ENCODE measurements at places on chromosomes 4 and X. TPM values are rescaled to one million over a fixed set of nuclear protein-coding genes. Genes with fewer than 3 reads are reported as not detected.

The CXCL8 gene
- total RNA-seq: 1,559 TPM

The DCUN1D4 gene
- total RNA-seq: 39.8 TPM

The NR0B1 gene
- total RNA-seq: 90.0 TPM

The ITM2A gene
- 0.43 TPM for total RNA-seq

The P2RY4 gene
- total RNA-seq: not detected

The PRR32 gene
- total RNA-seq: not detected

The PRDM5 gene
- total RNA-seq: 10.0 TPM

The UGT2B11 gene
- total RNA-seq: not detected

The CDKL5 gene
- total RNA-seq: 4.6 TPM

The LRPAP1 gene
- 153 TPM for total RNA-seq

The FRMPD4 gene
- 0.32 TPM for total RNA-seq

The IGFBP7 gene
- 4.3 TPM for total RNA-seq

The STAP1 gene
- total RNA-seq: not detected

The CFP gene
- 0.10 TPM for total RNA-seq

The UXT gene
- 241 TPM for total RNA-seq

The RTL9 gene
- 0.02 TPM for total RNA-seq

The ALPK1 gene
- 19.0 TPM for total RNA-seq

The BMX gene
- total RNA-seq: not detected

The LETM1 gene
- total RNA-seq: 48.9 TPM

The MUC7 gene
- total RNA-seq: not detected

The REPS2 gene
- total RNA-seq: 0.12 TPM

The ARMCX2 gene
- total RNA-seq: 0.84 TPM

The CNGA2 gene
- total RNA-seq: not detected

The PHF8 gene
- total RNA-seq: 16.9 TPM

The BGN gene
- 2.0 TPM for total RNA-seq

The MTNR1A gene
- not detected for total RNA-seq

The AFF1 gene
- total RNA-seq: 4.6 TPM

The TEX13B gene
- not detected for total RNA-seq

The DNASE1L1 gene
- total RNA-seq: 45.8 TPM

The SLC10A4 gene
- total RNA-seq: 2.1 TPM

The GPRASP1 gene
- 0.94 TPM for total RNA-seq
